Body of pancreas (tissue), 4 donors: ENCODE measurements at places on chromosomes 2 and 18. TPM values are rescaled to one million over a fixed set of nuclear protein-coding genes. Genes with fewer than 3 reads are reported as not detected.

The RBKS gene
- total RNA-seq, result 1.0 TPM

The IRS1 gene
- 8.2 TPM for total RNA-seq

The OR6B2 gene
- not detected for total RNA-seq

The TRPM8 gene
- 0.78 TPM for total RNA-seq

The KLHL41 gene
- total RNA-seq, result 1.3 TPM

The MDH1B gene
- total RNA-seq, result 3.0 TPM

The PLCD4 gene
- total RNA-seq, result 0.52 TPM

The CD207 gene
- total RNA-seq, result not detected

The ST8SIA3 gene
- 0.52 TPM for total RNA-seq

The DHRS9 gene
- 1.0 TPM for total RNA-seq

The BARD1 gene
- total RNA-seq, result 5.9 TPM

The ST8SIA5 gene
- total RNA-seq, result under 0.01 TPM

The UGT1A4 gene
- total RNA-seq, result 3.3 TPM

- no peak for DNase-seq
- H3K4me1 ChIP-seq, result no peaks in the 10 kb centered on the region
- H3K27me3 ChIP-seq, result no peaks in the 10 kb centered on the region
- no peak overlapping the region for H3K4me3 ChIP-seq
- H3K27ac ChIP-seq, result no peak overlapping the region
Measured at GRCh38 chr18:35389095-35389618, 12.0 kb upstream of the ZNF396 start.

GRCh38 chr2:136029149-136029548, 43.7 kb upstream of the DARS1 start:
- H3K4me3 ChIP-seq, result no peak overlapping the region
- H3K27me3 ChIP-seq, result no peaks in the 10 kb centered on the region
- H3K4me1 ChIP-seq, result peaks cover 8% of the 10 kb centered on the region
- H3K27ac ChIP-seq, result no peak overlapping the region
- no peak for DNase-seq
- no peaks in the 10 kb centered on the region for H3K36me3 ChIP-seq

DNA sequence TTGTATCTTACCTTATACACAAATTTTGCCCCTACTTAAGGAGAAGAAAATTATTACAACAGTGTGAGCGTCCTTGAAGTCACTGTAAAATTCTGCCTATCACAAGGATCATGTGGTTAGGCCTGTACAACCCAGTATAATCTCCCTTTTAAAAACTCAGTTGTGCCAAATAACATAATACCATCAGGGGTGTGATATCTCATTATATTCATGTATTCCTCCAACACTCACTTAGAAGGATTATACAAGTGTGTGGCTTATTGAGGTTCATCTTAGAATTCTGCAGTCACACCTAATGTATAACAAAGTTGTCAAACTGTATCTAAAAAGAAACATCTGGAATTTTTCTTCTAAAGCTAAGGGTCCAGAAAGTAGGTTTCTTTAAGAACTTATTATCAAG, 998.8 kb upstream of the LRRTM1 start:
- no peak for DNase-seq
- H3K27me3 ChIP-seq, result no peaks in the 10 kb centered on the region
- H3K4me1 ChIP-seq, result no peaks in the 10 kb centered on the region

DNA sequence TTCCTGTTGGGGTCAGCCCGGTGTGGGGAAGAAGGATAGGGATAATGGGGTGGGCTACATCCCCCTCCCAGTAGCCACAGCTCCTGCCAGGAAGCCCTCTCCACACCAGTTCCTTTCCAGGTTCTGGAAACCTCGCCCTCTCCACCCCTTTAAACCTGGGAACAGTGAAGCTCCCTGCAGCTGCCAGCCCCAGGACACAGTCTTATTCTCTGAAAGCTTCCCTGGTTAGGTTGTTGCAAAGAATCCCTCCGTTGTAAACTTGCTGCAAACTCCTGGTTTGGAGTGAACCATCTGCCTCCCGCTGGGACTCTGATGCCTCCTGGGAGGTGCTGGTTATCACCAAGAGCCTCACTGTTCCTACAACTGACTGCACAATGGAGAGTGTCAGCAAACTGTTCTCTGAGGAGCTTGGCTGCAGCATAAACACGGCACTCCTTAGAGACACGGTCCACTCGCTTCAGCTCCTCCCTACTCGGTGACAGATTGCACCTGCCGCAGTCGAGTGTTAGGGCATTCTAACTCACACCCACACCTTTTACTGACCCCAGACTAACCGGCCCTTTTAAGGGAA, 261.8 kb upstream of the RAB6C start:
- no peak overlapping the region for H3K27ac ChIP-seq
- no peak overlapping the region for H3K4me3 ChIP-seq
- no peaks in the 10 kb centered on the region for H3K36me3 ChIP-seq
- no peak for DNase-seq

DNA sequence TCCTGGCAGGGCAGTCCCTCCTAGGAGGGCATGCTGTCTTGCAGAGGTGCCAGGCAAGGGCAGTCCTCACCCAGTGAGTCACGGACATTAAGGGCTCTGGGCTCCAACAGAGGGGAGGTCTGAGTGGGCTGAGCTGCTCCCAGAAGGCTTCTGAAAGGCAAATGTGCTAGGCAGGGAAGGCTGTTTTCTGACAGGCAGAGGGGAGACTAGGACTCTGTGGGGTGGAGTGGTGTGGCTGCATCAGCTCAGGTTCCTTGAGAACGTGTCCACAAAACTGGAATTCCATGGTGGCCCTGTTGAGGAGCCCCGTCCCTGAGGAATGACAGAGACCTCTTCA, 283.5 kb downstream of the MYCN start:
- H3K4me3 ChIP-seq, result no peak overlapping the region
- H3K4me1 ChIP-seq, result no peaks in the 10 kb centered on the region
- DNase-seq, result no peak
- no peak overlapping the region for H3K27ac ChIP-seq
- no peaks in the 10 kb centered on the region for H3K27me3 ChIP-seq

- H3K27me3 ChIP-seq, result no peaks in the 10 kb centered on the region
- H3K4me1 ChIP-seq, result no peaks in the 10 kb centered on the region
- no peaks in the 10 kb centered on the region for H3K36me3 ChIP-seq
- H3K27ac ChIP-seq, result no peak overlapping the region
Measured at GRCh38 chr2:26380281-26380680, 21.4 kb upstream of the DRC1 start.

DNA sequence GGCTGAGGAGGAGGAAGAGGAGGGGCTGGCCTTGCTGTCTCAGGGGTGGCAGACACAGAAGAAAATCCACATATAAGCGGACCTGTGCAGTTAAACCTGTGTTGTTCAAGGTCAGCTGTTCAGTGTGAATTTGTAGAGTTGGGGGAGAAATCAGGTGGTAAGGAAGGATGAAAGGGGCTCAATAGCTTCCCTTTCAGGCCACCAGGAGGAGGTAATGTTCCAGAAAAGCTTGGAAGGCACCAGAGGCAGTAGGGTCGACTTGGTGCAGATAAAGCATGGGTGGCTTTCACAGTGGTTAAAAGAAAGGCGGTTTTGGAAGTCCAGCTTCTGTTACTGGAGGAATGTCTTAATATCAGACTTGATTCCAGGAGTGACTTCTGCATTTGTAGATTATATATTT, 167.4 kb downstream of the THSD7B start:
- DNase-seq, result no peak
- H3K27me3 ChIP-seq, result no peaks in the 10 kb centered on the region
- no peaks in the 10 kb centered on the region for H3K36me3 ChIP-seq
- H3K27ac ChIP-seq, result no peak overlapping the region
- no peaks in the 10 kb centered on the region for H3K4me1 ChIP-seq

DNA sequence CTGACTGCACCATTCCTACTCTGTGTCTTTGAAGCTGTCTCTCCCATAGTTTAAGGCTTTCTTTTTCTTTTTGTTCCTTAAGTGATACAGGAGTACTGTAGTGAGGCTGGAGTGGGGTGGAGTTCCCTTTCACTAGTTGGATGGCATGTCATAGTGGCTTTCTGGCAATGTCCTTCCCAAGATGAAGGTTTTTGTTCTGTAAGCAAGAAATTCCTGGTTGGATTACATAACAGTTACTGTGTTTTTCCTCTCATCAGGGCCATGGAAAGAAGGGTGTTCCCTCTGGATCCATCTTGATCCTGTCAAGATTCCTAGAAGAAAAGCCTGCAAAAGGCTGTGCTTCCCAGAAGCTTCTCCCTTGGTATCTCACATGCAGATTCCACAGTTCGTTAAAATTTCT, 84.2 kb downstream of the ACKR3 start:
- no peaks in the 10 kb centered on the region for H3K4me1 ChIP-seq
- H3K27me3 ChIP-seq, result no peaks in the 10 kb centered on the region
- DNase-seq, result no peak
- no peak overlapping the region for H3K4me3 ChIP-seq

- H3K36me3 ChIP-seq, result no peaks in the 10 kb centered on the region
- no peak for DNase-seq
- H3K4me1 ChIP-seq, result no peaks in the 10 kb centered on the region
- H3K4me3 ChIP-seq, result no peak overlapping the region
Measured at GRCh38 chr18:8667846-8668245, 37.5 kb upstream of the MTCL1 start.

DNA sequence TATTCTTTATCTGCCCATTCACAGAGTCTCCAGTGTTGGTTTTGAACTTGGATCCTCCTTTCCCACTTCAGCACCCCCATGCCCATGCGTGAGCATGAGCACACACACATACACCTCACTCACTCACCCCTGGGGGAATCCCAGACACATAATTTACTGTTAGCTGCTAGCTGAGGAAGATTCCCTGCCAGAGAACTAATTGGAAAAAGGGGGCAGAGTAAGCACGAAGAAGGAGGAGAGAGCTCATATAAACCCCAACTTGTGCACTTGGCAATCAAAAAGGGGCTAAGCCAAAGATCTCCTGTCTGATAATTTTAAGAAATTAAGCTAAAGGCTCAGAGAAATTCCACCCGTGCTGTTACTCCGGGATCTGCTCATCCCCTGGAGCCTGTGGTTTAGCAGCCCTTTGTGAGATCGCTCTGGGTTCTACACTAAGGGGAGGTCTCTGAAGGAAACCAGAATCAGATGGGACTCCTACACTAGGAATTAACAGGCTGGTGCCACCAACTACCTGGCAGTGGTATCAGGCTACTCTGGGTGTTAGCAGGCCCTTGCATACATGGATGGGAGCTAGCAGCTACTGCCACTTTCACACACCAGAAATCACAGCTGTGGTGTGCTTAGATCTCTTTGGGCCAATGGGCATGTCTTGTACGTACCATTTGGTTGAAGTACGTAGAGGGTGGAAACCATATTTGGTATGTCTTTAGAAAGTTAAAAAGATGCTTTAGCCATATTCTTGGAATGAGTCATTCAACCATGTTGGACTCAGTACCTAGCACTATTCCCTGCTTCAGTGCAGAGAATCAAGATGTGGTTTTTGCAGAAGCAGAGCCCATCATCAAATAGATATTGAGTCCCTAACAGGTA, 95.6 kb upstream of the SLC14A2 start:
- H3K36me3 ChIP-seq, result no peaks in the 10 kb centered on the region
- DNase-seq, result no peak
- H3K4me3 ChIP-seq, result no peak overlapping the region
- H3K27ac ChIP-seq, result no peak overlapping the region

- no peak overlapping the region for H3K27ac ChIP-seq
- DNase-seq, result no peak
- H3K27me3 ChIP-seq, result no peaks in the 10 kb centered on the region
- H3K4me3 ChIP-seq, result no peak overlapping the region
Measured at GRCh38 chr18:31428211-31428610, 19.3 kb upstream of the DSG3 start.

- no peaks in the 10 kb centered on the region for H3K4me1 ChIP-seq
- no peaks in the 10 kb centered on the region for H3K36me3 ChIP-seq
- no peak for DNase-seq
- H3K4me3 ChIP-seq, result no peak overlapping the region
- no peak overlapping the region for H3K27ac ChIP-seq
Measured at GRCh38 chr2:165560377-165560988, 91.0 kb downstream of the CSRNP3 start.

DNA sequence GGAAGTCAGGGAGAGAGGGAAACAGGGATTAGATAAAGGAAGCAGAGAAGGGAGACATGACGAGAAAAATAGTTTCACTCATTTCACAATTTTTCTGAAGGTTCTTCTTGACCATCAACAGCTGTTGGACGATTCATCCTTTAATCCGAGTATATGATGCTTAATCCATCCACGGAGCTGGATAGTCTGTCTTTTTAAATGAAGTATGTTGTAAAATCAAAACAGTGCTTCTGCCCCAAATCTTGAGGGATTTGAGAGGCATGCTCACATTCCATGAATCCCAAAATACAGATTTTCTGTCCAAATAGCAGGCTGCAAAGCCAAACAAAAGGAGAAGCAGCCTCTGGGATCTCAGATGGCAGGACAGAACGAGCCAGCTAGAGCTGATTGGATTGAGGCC, 47.5 kb downstream of the EPAS1 start:
- H3K27ac ChIP-seq, result no peak overlapping the region
- H3K4me1 ChIP-seq, result peaks cover 10% of the 10 kb centered on the region
- peaks cover 3% of the 10 kb centered on the region for H3K36me3 ChIP-seq
- no peak for DNase-seq
- H3K4me3 ChIP-seq, result no peak overlapping the region

- no peak for DNase-seq
- no peaks in the 10 kb centered on the region for H3K36me3 ChIP-seq
- H3K4me3 ChIP-seq, result no peak overlapping the region
- no peaks in the 10 kb centered on the region for H3K4me1 ChIP-seq
- H3K27me3 ChIP-seq, result no peaks in the 10 kb centered on the region
- H3K27ac ChIP-seq, result no peak overlapping the region
Measured at GRCh38 chr2:65261676-65262075, 34.0 kb downstream of the ACTR2 start.

DNA sequence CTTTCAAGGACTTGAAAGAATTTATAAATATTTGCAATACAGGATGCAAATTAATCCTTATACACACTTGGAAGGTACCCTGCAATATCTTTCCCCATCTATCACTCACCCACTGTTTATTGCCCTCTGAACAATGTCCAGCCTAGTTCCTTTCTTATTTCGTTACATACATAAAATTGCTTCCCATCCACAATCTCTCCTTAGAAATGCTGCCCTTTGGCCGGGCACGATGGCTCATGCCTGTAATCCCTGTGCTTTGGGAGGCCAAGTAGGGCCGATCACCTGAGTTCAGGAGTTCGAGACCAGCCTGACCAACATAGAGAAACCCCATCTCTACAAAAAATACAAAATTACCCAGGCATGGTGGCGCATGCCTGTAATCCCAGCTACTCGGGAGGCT, 41.2 kb upstream of the ATP8B1 start:
- no peaks in the 10 kb centered on the region for H3K27me3 ChIP-seq
- peaks cover 13% of the 10 kb centered on the region for H3K4me1 ChIP-seq
- H3K36me3 ChIP-seq, result no peaks in the 10 kb centered on the region
- no peak for DNase-seq

DNA sequence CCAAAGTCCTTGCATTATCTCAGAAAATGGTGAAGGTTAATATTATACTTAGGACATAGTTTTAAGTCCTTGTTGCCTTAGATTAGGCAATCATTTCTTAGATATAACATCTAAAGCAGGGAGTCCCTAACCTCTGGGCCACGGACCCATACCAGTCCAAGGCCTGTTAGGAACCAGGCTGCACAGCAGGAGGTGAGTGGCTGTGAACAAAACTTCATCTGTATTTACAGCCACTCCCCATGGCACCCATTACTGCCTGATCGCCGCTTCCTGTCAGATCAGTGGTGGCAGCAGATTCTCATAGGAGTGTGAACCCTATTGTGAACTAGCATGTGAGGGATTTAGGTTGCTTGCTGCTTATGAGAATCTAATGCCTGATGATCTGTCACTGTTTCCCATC, 86.5 kb upstream of the MYO3B start:
- no peak for DNase-seq
- no peaks in the 10 kb centered on the region for H3K27me3 ChIP-seq
- no peak overlapping the region for H3K27ac ChIP-seq
- H3K4me1 ChIP-seq, result no peaks in the 10 kb centered on the region
- no peak overlapping the region for H3K4me3 ChIP-seq
